Naive thymus-derived CD4-positive, alpha-beta T cell (primary cell): ENCODE measurements at places on chromosomes 12 and 14.
A peak's percentile ranks its signal among the peaks of the same experiment; 100 is the strongest.

- no peak for DNase-seq
- no peaks in the 10 kb centered on the region for H3K4me1 ChIP-seq
- no peaks in the 10 kb centered on the region for H3K27me3 ChIP-seq
- no peaks in the 10 kb centered on the region for H3K36me3 ChIP-seq
Measured at GRCh38 chr12:83527810-83528209, 841.1 kb downstream of the TMTC2 start.

- peaks cover 11% of the 10 kb centered on the region for H3K36me3 ChIP-seq
- H3K4me1 ChIP-seq = no peaks in the 10 kb centered on the region
- H3K27ac ChIP-seq = no peak overlapping the region
- H3K27me3 ChIP-seq = no peaks in the 10 kb centered on the region
Measured at GRCh38 chr12:53481939-53482586, 17.2 kb downstream of the MAP3K12 start.

GRCh38 chr14:81384900-81385299, 15.2 kb downstream of the STON2 start:
- H3K36me3 ChIP-seq = no peaks in the 10 kb centered on the region
- no peak for DNase-seq
- H3K27ac ChIP-seq = no peak overlapping the region
- H3K4me1 ChIP-seq = no peaks in the 10 kb centered on the region
- no peak overlapping the region for H3K4me3 ChIP-seq

- no peaks in the 10 kb centered on the region for H3K27me3 ChIP-seq
- no peak overlapping the region for H3K27ac ChIP-seq
- H3K4me1 ChIP-seq = peaks cover 10% of the 10 kb centered on the region
Measured at GRCh38 chr12:76074701-76075336, 9.7 kb downstream of the NAP1L1 start.

GRCh38 chr12:57543581-57543980, 3.4 kb downstream of the DCTN2 start:
- no peaks in the 10 kb centered on the region for H3K27me3 ChIP-seq
- H3K27ac ChIP-seq = peak overlapping the region; percentile 24
- DNase-seq = no peak
- H3K4me3 ChIP-seq = no peak overlapping the region
- no peaks in the 10 kb centered on the region for H3K36me3 ChIP-seq

DNA sequence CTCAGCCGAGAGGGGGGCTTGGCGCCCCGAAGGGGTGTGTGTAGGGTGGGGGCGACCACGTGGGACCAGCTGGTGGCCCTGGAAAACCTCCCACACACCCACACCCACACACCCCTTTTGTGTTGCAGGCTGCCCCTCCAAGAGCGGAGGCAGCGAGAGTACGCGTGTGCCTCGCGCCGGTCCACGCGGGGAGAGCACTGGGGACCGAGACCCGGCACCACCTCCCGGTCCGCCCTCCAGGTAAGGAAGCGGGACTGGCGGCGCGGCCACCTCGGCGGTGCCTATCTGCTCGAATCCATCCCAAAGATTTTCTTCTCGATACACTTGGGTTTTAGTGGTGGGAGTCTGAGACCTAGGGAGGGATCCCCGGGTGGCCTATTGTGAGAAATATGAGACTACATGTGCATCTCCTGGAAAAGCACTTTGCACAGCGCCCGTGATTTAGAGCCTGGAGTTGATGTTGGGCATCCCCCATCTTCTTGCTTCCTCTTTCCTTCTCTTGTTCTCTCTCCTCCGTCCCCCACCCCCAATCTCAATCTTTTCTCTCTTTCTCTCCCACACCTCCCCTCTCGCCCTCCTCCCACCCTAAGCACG, 393 bp downstream of the SYT1 start:
- no peak overlapping the region for H3K27ac ChIP-seq
- H3K4me3 ChIP-seq = no peak overlapping the region
- H3K27me3 ChIP-seq = no peaks in the 10 kb centered on the region
- no peak for DNase-seq

GRCh38 chr12:59859171-59859510, 263.3 kb downstream of the SLC16A7 start:
- no peak for DNase-seq
- no peak overlapping the region for H3K27ac ChIP-seq

GRCh38 chr14:99317231-99318090, 45.5 kb upstream of the BCL11B start:
- no peaks in the 10 kb centered on the region for H3K27me3 ChIP-seq
- H3K27ac ChIP-seq = no peak overlapping the region
- H3K4me3 ChIP-seq = no peak overlapping the region
- H3K4me1 ChIP-seq = peaks cover 4% of the 10 kb centered on the region
